NCI-H187 treated with DMSO at 0.1 percent for 48 hours (cell line): ENCODE measurements at places on chromosomes 4 and X.

DNA sequence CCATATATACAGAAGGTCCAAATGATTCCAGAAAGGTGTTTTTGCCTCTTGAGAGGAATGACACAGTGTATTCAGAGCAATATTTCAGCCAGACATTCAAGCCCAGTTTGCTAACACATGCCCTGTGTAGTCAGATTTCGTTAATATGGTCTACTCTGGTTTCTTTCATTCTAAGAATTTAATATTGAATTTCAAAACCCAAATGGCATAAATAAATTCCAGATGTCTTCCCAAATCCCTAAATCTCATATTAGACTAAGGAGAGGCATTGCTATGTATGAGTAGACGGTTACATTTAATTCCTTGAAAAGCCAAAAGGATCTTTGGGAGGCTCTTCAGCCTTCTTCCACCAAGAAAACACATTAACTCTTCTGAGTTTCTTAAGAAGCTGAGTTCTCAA, 66.3 kb upstream of the C1QTNF7 start:
- no peak for DNase-seq

DNA sequence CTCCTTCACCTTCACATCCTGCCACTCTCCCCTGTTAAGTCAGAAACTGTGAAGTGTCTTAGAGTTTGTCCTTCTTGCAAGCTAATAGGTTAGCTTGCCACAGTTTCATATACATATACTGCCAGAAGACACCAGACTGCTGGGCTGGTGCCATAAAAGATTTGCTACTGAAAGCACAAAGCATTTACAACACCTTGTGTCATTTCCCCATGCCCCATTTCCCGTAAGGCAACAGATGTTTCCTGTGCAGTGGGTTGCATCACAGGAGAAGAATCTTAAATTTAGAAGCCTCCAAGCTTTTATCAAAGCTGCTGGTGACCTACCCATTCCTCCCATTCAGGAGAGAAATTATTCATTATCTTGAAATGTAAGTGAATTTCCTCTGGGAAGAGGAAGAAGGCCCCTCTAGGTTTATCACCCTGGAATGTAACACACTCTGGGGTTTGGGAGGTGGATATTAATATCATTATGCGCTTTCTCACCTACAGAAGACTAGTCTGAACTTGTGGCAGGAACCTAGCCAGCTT, 34.5 kb upstream of the RAB33B start:
- no peak for DNase-seq

DNA sequence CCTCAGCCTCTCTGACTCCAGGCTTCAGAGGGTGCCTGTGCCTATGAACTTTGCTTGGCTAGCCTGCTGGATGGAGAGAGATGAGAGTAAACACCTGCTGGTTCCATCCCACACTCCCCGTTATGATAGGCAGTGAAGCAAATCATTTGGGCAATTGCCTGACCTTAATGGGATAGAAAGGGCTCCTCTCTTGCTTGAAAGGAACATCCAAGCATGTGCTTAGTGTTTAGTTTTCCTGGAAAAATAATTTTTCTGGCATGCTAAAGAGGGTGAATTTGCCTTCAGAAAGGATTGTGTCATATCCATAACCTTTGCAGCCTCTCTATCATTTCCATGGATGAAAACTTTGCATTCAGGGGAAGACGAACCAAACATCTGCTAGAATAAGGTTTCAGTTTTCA, 10.8 kb downstream of the PLAC1 start:
- no peak for DNase-seq

- DNase-seq: no peak
Observed at GRCh38 chrX:3638280-3638873, 75.1 kb downstream of the PRKX start.

GRCh38 chrX:119087121-119087520, 14.3 kb downstream of the CT47C1 start:
- DNase-seq: no peak

DNA sequence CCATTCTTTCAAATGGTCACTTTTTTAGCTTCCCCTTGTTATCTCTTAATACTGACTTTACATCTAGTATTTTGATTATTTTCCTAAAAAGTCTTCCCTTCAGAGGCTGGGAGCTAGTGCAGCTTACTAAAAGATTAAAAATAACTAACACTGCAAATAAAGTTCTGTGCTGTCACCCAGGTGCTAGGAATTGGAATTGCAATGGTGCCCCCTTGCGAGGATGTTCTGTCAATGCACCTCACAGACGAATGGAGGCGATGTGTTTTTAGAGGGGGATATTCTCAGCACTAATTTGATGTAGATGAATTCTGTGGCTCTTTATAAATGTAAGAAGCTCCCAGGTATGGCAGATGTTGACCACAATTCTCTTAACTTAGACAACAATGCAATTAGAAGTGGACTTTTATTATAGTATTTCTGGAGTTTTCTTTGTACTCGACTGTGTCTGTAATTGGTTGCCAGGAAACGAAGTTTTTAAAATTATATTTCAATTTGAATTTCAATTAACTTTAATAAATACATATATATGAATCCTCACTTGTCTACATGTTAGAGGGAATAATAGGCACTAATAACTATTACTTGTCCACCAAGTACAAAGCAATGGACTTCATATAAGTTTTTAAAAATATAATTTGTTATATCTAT, 22.0 kb upstream of the SMIM31 start:
- no peak for DNase-seq

DNA sequence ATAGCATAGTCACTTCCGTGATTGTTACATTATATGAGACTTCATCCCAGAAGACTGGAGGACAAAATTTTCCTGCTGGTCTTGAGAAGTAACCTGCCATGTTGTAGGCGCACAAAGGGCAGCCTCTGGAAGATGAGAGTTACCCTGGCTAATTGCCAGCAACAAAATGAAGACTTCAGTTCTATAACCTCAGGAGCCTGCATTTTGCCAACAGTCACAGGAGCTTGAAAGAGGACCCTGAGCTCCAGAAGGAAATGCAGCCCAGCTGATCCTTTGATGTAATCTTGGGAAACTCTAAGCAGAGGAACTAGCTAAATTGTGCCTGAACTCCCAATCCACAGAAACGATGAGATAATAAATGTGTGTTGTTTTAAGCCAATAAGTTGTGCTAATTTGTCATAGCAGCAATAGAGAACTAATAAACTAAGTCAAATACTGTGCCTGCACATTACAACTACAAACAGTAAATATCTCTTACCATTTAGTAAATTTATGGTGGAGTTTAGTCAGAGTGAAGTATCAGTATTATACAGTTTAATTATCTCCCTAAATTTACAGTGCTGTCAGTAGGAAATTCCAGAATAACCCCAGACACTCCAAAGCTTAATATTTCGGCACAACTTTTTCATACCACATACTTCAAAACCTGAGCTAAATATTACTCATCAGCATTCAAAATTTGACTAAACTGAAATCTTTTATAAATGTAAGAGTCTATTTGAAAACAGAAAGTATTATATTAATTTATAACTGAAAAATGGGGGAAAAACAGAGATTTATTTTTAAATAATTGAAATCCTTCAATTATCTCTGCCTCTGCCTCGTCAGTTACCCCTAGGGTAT, 90.1 kb upstream of the MAPK10 start:
- DNase-seq: no peak

GRCh38 chrX:119790977-119791436, 423 bp downstream of the RPL39 start:
- no peak for DNase-seq

DNA sequence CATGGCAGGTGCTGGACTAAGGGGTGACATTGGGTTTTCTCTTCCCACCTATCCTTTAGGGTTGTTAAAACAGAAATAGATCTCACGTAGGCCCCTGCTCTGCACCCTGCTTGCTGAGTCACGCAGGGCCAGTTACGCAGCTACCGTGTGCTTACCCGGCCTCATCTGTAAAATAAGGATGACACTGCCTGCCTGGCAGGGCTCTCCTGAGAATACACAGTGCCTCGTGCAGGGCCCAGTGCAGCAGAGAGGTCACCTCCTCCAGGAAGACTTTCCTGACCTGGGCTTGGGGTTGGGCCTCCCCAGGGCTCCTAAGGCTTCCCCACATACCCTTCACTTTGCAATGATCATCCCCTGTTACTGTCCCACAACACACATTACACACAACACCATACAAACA, 33.6 kb upstream of the JAKMIP1 start:
- no peak for DNase-seq

GRCh38 chr4:113397114-113397701, 347.8 kb downstream of the ANK2 start:
- no peak for DNase-seq

GRCh38 chrX:153478746-153479145, 8.4 kb upstream of the HAUS7 start:
- DNase-seq: no peak

DNA sequence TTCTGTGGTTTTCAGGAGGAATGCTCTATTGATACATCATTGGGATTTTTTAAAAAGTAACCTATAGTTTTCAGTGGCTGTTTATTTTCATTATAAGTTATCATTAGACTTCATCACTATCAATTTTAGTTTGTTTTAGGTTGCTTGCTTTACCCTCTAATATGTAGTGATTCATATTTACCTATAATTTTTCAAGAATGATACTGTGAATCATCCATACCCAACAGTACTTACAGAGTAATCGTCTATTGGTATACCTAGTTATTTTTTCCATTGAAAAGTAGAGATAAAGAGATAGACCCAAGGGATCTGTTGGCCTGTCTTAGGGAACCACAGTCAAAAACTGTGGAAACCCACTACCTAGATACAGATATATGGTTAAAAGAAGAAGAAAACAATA, 83.3 kb downstream of the KLHL34 start:
- no peak for DNase-seq

GRCh38 chr4:52172166-52172565, 121.1 kb downstream of the SPATA18 start:
- no peak for DNase-seq

DNA sequence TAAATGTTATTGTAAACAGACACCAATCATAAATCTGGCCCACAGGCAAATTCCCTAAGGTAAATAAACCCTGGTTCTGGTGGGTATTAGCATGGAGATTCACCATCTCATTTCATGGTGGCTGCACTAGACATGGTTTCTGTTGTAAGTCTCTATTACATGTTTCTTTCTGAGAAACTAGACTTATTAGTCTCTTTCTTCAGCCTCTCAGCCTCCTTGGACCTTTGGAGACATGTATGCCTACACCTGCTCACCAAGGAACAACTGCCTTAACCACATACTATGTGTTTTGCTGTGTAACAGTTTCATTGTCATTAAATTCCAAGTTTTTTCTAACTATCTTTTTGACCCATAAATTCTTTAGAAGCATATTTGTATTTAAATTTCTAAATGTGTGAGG, 13.1 kb downstream of the DDIT4L start:
- DNase-seq: no peak

DNA sequence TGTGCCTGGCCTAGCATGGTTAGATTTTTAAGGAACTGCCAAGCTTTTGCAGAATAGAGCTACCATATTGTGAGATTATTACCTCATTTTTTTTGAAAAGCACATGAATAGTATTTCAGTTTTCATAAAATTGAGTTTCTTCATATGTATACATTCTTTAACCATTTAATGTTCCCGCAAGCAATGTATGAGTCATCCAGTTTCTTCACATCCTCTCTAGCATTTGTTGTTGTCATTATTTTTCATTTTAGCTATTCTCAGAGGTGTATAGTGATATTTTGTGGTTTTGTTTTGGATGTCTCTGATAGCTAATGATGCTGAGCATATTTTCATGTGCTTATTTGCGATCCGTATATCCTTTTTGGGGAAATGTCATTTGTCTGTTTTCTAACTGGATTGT, 74.9 kb downstream of the GLUD2 start:
- DNase-seq: no peak

DNA sequence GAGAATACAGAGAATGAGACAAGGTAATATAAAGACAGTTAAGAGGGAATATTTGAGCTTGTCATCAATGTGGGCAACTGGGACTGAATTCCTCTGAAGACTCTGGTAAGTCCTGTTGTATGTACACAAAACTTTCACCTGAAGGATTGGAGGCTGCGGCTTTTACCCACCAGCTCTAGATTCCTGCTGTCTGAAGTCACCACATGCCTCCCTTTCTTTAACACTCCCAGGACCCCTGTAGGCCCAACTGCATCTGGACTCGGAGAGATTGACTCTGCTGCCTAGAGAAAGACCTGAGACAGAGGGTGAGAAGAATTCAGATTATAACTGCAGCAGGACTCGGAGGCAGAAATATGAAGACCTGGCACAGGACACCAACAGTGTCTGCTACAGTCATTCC, 1048.0 kb downstream of the PDHA2 start:
- no peak for DNase-seq

- DNase-seq: no peak
Observed at GRCh38 chr4:139465922-139466321, 12.0 kb downstream of the RAB33B start.

GRCh38 chr4:64598066-64598465, 188.8 kb upstream of the TECRL start:
- no peak for DNase-seq

- DNase-seq: no peak
Observed at GRCh38 chrX:65652098-65652497, 15.4 kb upstream of the MSN start.
